ENCODE measurements at places on chromosomes 11 and 22.

DNA sequence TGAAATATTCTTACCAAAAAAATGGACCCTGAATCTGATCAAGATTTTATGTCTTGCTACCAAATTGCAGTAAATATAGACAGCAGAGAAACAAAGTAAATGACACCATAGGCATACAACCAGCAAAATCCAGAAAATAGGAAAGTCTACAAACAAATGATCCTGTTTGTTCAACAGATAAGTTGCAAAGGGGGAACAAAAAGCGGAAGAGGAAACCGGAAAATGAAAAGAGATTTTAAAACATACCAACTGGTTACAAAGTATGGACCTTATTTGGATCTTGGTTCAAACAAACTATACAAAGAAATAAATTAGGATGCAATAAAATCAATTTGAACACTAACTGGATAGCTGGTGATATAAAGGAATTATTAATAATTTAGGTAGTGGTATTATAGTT is 92.0 kb downstream of the TMPRSS5 start:
- DNase-seq = no peak

DNA sequence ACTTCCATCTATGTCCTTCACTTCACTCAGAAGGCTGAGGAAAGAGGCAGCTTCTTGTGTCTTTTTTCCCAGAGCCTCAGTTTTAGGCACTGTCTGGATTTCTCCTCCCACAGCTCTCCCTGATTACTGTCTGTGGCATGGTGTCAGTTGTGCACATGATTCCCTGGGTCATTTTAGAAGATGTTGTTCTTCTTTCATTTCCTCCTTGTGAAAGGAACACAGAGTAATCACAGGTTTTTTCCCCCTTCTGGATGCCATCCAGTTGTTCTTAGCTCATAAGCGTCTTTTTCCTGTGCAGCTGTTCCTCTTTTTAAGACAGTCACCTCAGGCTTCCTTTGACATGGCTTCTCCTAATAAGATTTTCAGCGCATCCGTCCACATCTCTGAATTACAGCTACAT is 212.2 kb downstream of the FAM181B start:
- DNase-seq = no peak

DNA sequence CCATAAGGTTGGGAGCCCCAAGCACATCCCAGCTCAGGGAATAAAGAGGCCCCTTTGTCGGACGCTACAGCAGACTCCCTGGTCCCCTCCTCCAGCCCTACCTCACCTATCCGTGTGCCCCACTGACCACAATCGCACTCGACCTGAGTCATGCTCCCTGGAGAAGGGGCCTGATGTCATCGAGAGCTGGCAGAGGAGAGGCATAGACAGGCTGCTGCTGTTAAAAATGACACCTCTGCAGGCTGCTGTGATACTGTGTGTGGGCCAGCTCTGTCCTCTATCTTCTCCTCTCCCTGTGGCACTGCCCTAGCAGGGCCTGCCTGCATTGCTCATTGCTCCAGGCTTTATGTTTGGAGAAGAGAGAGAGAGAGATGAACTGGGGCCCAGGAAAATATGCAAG is 123.4 kb upstream of the SYT13 start:
- no peak for DNase-seq

DNA sequence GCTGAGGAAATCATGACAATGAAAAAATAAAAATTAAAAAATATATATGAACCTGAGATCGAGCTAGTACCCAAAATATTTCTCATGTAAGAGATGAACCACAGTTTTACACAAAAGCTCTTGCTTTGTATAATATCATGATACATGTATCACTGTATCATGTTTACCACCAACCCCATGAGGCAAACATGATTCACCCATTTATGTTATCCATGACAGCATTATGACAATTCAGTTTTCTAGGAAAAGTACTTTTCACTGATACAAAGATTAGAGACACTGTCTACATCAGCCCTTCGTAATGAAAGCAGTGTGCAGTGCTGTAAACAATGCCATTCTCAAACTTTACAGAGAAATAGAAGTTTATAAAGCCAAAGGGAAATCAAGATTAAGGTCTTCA is 852.5 kb upstream of the LRRC4C start:
- DNase-seq = no peak

DNA sequence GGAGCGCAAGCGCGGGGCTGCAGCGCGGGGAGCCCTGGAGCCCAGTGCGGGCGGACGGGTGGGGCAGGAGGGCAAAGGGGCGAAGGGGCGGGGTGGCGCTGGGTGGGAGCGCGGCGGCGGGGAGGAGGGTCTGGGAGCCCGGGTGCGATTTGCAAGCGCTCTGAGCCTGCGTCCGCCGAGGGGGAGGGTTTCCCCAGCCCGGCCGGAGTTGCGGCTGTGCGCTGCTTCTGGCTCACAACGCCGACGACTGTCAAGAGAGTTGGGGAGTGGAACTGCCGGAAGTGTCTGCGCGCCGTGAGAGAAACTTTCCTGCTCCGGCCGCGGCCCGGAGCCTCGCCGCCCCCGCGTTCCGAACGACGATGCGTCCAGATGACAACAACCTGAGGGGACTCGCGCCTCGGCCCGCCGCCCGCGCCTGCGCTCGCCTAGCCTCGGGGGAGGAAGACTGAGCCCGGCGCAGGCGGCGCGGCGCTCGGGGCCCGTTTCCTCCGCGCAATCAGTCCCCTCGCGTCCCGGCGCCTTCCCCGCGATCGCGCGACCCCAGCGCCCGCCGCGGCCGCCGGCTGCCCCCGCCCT is at the start of gene ARHGAP42:
Gene ARHGAP42 (plus strand): TSS at position 235 of the 576 bp plus-strand sequence. CDS start 391 bp downstream, outside the sequence.
- DNase-seq = peak; percentile 27

GRCh38 chr22:46918197-46918596 is 155.7 kb downstream of the TBC1D22A start:
- no peak for DNase-seq

DNA sequence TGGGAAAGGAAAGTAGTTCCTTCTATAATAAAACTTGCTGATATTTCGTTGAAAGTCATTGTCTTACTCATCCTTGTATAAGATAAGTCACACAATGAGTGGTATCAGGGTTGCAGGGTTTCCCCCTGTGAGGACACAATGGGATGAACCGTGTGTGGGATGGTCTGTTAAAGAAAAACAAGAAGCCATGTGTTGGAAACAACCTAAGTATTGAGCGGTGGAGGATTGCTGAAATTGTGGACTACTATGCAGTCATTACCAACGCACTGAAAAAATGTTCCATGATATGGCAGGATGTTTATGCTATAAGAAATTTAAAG is 28.6 kb downstream of the PTPRJ start:
- no peak for DNase-seq

GRCh38 chr11:74175920-74176319 is 4.8 kb downstream of the PPME1 start:
- DNase-seq = no peak

DNA sequence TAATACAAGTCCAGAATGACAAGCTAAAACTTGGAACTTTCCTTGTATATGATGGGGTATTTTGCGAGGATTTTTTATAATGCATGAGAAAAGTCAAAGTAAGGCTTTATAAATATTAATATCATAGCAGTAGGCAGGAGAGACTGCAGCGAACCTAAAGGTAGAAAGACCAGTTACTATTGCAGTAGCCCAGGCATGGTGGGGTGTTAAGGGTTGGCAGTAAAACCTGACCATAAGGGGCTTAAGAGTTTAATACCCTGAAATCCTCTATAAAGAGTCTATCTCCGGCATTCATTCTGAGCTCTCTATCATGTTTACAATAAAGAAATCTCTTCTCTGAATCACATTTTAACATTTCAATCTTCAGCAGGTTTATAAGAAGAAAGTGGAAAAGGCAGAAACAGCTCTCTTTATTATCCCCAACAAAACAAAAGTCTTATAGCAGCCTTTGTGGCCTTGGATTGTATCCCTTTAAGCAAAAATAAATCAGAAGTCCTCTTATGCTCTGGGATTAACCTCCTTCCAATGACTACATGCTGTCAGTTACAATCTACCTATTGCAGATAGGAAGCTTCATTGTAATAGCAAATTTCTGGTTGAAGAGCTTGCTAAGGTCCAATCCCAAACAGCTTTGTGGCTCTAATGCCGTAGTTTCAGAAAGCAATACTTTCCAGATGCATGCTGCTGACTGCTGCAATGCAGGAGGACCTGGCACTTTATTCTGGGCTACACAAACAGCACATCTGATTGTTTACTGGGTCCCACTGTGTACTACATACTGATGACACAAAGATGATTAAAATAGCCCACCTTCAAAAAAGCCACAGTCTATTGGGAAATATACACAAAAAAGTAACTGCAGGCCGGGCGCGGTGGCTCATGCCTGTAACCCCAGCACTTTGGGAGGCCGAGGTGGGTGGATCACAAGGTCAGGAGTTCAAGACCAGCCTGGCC is 45.8 kb downstream of the SIK3 start:
- no peak for DNase-seq

DNA sequence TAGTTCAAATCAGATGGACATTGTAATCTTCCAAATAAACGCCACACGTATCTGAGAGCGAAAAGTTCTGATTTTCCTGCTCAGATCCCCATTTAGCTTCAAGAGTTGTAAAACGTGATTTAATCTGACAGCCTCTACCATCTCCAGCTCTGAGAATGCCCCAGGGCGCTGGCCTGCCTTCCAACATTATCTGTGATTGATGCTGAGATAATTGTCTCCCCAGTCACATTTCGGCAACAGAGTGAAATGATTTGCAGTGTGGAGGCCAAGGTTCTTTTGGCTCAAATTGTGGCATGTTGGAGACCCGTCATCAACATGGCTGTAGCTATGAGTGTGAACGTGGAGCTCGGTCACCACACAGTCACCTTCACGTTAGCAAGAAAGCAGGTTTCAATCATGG is 283.4 kb downstream of the BRD1 start:
- no peak for DNase-seq

- DNase-seq = no peak
Observed at GRCh38 chr22:33606504-33606903, 313.8 kb downstream of the LARGE1 start.

DNA sequence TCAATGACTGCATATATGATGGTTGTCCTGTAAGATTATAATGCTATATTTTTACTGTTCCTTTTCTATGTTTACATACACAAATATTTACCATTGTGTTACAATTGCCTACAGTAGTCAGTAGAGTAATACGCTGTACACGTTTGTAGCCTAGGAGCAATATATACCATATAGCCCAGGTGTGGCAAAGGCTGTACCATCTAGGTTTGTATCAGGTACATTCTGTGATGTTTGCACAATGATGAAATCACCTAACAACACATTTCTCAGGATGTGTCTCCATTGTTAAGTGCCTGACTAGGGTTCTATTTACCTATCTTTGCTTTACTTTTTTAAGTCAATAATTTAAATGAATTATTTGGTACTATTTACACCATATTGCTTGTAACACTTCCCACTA is 21.9 kb downstream of the PRR5L start:
- no peak for DNase-seq

DNA sequence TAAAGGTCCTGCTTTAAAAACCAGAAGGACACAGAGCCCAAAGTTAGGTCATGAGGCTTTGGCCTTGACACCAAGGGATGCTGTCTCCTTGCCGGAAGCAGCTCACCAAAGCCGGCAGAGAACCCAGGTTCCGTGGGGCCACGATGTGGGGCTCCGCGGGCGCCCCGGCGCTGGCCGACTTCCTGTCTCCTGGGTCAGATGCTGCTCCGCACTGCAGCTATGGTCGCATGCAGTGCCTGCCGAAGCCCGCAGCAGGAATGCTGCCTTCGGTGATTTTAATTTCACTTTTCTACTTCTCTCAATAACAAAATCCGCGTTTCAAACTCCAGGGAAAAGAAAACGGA is 454 bp upstream of the OTUB1 start:
- DNase-seq = peak; percentile 46

GRCh38 chr11:33863418-33864172 is 28.3 kb downstream of the LMO2 start:
- no peak for DNase-seq

DNA sequence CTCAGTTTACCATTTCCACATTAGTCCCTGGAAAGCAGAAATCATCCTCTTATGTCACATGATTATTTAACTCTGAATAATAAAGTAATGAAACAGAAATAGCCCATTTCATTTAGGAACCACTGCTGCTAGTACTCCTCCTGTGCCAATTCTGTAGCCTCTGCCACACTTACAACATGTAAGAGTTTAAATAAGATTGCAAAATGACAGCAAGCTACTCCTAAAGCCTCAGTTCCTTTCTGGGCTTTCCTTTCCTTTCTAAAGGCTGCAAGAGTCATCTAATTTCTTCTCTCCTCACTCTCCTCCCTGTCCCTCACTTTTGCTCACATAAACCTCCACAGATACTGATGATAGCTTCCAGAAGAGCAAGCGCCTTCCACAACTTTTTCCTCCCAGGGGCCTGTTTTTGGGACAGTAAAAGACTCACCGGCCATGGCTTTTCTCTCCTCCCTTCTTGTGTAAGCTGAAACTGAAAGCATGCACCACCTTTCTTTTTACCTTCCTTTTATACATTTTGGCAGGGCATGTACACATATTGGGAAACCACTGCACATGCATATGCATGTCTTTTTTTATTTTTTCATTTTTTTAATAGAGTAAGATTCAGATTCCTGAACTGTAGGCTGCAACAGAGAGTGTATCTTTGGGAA is 38.5 kb downstream of the CARD18 start:
- no peak for DNase-seq

DNA sequence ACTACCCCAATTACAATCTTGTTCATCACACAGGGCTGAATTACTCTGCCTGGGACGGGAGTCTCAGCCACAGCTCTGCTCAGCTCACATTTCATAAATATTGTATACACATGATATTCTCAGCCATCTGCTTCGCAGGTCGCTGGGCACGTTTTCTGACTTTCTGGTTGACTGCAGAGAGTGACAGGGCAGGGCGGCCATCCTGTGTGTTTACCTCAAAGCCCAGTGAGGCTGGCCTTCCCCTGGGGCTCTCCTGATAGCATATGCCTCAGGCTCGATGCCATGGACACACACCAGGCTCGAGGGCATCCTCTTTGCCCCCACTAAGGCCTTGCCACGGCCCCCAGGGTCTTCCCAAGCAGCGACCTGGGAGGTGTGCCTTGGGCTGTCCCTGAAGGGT is 345.0 kb downstream of the CADM1 start:
- DNase-seq = no peak

DNA sequence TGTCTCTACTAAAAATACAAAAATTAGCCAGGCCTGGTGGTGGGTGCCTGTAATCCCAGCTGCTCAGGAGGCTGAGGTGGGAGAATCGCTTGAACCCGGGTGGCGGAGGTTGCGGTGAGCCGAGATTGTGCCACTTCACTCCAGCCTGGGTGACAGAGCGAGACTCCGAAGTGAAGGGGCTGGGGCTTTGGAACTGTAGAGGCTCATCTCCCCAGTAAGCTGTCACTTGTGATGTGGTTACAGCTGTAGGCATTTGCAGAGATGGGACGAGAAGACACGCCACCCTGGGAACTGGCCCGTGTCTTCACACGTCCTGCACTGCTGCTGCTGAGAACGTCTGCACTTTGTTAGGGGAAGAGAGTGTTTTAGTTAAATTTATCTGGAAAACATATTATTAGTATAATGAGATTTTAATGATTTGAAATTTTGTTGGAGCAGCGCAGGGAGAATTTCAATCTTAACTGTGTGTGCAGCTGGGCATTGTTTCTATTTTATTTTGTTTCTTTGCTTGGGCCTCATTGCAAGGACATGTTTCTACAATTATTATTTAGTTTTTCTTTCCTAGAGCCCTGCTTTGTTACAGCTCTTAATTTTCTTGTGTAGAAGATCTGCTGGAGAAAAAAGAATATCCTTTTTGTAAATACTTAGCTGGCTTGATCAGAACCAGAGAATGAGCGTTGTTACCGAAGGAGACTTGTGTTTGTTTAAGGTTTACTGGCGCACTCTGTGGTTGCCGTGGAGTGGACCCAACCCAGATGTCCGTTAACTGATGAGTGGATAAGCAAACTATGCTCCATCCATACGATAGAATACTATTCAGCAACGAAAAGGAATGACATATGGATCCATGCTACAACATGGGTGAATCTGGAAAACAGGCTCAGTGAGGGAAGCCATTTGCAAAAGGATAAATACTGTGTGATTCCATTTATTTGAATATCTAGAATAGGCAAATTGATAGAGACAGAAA is 18.4 kb downstream of the PARVB start:
- DNase-seq = no peak
